ENCODE measurements at places on chromosomes 11 and 22.

GRCh38 chr11:986952-987305, 49.6 kb downstream of the MUC6 start:
- DNase-seq: no peak

GRCh38 chr22:37768273-37768672, 39.5 kb upstream of the GCAT start:
- no peak for DNase-seq

- no peak for DNase-seq
Measured at GRCh38 chr22:49955581-49956417, 4.8 kb upstream of the PIM3 start.

DNA sequence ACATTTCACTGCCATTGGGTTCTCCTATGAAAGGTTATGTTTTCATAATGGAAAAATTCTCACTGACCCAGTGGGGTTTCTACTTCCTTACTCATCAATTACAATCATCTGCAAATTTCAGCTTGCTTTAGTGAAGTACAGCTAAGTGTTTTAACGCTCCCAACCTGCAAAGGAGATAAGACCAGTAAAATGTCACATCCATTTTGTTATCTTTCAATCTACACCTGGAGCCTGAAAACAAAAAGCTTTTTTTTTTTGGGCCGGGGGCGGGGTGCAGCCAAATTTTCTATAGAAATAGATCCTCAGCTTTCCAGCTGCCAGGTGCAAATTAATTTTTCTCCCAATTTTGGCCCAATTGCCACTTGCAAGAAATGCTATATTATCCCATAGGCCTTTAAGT, 40.6 kb downstream of the CADM1 start:
- DNase-seq: no peak

- no peak for DNase-seq
Measured at GRCh38 chr11:107276077-107276476, 181.5 kb downstream of the CWF19L2 start.

- no peak for DNase-seq
Measured at GRCh38 chr22:20761536-20761935, 12.4 kb upstream of the SERPIND1 start.

- no peak for DNase-seq
Measured at GRCh38 chr11:63375434-63375833, 5.8 kb downstream of the SLC22A9 start.

GRCh38 chr11:36398231-36398953, 102.3 kb downstream of the PRR5L start:
- DNase-seq: no peak

- DNase-seq: no peak
Measured at GRCh38 chr11:69316956-69317355, 23.0 kb downstream of the MYEOV start.

DNA sequence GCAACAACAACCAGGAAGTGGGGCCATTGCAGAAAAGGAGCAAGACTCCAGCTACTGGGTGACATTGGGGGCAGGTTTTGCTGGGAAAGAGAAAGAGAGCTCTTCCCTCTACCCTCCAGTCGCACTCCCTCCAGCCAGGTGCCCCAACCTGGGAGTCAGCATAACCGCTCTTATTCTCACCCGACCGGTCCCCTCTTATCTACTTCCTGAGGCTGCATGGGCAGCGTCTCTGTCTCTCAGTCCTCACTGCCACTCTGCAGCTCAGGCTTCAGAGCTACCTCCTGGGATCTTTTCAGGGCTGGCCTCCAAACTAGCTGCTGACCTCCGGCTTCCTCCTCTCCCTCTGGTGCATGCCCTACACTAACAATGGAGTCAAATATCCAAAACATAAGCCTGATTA, 5.1 kb downstream of the ZNF70 start:
- no peak for DNase-seq

- DNase-seq: no peak
Measured at GRCh38 chr22:28728621-28729313, 12.9 kb downstream of the CHEK2 start.

GRCh38 chr11:84800755-84801346, 826.3 kb downstream of the DLG2 start:
- DNase-seq: no peak

DNA sequence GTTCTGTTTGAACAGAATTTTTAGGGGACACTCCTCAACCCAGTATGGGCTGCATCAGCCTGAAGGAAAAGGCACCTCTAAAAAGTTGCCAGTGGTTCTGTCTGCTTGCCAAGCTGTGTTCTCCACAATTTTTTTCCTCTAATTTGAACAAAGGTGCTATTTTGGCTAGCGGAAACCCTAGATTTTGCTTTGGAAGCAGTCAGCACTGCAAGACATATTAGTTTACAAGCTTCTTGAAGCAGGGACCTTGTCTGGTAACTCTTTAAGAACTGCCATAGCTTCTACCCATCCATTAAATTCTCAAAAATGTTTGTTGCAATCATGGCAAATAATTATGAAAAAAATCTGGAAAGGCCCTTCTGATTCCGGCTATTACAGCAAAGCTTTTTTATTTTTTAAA, 75.6 kb upstream of the HEPHL1 start:
- no peak for DNase-seq
